ENCODE measurements at places on chromosomes 4 and X.

DNA sequence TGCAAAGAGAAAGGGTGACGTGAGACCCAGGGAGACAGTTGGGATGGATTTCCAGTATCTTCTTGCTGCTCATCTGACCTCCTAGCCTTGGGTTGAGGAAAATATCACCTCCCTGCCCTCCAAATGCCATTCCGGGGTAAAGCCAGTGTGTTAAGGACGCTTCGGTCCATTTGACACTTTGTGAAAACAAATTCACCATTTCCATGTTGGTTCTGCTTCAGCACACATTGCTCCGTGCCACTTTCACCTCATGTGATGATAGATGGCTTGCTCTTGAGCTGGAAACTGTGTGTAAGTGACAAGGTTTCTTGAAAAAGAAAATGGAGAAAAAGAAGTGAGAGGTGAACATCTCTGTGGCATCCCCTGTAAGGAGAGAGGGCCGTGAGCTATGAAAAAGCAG lies 256.1 kb upstream of the PGRMC2 start:
- DNase-seq = no peak

DNA sequence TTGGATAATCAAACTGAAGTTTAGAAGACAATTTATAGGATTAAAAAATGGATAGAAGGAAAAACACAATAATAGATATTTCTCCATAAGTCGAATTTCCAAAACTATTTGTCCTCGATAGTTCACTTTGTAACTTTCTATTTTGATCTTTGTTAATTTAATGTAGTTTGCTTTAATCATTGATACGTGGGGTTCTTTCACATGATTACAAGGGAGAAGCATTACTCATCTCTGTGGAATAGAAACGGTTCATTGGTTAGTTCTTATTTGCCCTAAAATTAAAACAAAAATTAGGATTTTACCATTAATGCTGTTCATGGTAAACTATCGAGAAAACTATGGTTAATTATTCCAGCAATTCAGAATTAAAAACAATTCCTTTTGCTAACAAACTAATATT lies 2.1 kb downstream of the TET2 start:
- DNase-seq = no peak

DNA sequence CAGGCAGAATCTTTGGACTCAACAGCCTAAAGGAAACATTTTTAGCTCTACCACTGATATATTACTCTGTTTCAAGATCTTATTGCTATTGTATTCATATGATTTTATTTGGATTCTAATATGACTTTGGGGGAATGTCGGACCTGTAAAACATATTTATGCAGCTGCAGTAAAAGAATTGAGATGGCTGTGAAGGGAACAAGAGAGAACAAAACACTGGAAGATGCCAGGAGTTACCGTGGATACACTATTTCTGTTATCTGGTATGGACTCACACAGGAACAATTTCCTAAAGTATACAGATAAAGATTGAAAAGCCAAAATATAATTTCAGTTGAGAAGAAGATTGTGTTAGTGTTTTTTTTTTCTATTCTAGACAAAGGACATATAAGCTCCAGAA lies 113.0 kb upstream of the DCLK2 start:
- DNase-seq = no peak

GRCh38 chrX:45322820-45323219 lies 122.1 kb upstream of the DIPK2B start:
- DNase-seq = no peak

DNA sequence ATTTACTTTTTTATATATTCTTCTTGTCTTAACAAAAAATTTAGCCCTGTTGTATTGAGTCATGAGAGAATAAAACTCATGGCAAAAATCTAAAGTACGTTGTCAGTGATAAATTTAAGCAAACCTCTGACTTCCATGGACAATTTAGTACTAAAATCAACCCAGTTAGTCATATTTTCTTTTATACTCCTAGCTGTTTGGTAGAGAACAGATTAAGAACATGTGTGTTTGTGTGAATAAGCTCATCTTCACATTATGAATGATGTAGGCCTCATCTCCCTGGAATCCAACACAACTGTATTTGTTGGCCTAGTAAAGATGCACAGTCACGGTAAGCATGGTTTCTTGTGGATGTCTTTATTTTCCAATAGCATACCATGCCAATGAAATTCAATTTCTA lies 40.8 kb upstream of the FAM47B start:
- no peak for DNase-seq

DNA sequence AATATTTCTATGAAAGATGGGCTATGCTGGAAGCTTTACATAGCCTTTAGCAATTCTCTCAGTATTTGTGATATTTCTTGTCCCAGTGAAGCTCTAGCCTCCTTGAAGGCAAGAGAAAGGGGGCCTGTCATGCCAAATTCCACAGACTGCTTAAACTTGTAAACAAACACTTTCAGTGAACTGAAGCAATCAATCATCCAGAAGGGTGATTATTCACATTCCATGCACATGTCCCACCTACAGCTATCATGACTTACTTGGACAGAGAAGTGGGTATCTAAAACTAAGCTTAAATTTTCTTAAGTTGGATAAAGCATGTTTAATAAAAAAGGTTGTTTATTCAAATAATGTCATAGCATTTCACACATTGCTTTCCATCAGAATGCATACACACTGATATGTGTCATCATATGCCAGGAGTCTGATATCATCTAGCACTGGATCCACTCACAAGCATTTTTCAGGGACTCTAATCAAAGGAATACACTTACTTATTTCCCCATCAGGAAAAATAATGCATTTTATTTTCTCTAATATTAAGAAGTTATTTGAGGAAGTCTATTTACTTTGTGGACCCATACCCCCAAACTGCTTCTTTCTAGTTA lies 1.2 kb upstream of the FSTL5 start:
- no peak for DNase-seq
